Stimulated activated CD8-positive, alpha-beta memory T cell treated with anti-CD3 and anti-CD28 coated beads, Interleukin-4, amount 100 ng/mL, for 1 hour (primary cell): ENCODE measurements at places on chromosomes 1 and 21.

GRCh38 chr21:27673581-27673980 lies 706.7 kb upstream of the ADAMTS5 start:
- no peak for DNase-seq

- no peak for DNase-seq
Measured at GRCh38 chr1:97053268-97053667, 331.7 kb downstream of the PTBP2 start.

- DNase-seq: no peak
Measured at GRCh38 chr1:18652791-18653190, 22.1 kb downstream of the PAX7 start.

GRCh38 chr1:153100245-153100644 lies 5.9 kb upstream of the SPRR2E start:
- DNase-seq: no peak

- no peak for DNase-seq
Measured at GRCh38 chr21:42357307-42357706, 6.5 kb upstream of the TFF2 start.

GRCh38 chr1:110967256-110967655 lies 3.5 kb upstream of the LRIF1 start:
- no peak for DNase-seq

- DNase-seq: no peak
Measured at GRCh38 chr1:145918992-145919939, 749 bp upstream of the PEX11B start.

DNA sequence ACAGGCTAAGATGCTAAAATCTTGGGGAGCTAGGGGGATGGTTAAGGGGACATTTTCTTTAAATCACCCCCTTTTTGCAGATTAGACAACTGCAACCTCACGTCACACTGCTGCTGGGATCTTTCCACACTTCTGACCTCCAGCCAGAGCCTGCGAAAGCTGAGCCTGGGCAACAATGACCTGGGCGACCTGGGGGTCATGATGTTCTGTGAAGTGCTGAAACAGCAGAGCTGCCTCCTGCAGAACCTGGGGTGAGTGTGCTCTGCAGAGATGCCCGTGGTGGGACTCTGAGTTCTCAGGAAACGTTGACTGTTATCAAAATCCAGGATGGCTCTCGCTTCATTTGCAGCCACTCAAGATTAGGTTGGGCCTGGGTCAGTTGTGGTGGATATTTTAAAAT lies 13.3 kb downstream of the OR2B11 start:
- no peak for DNase-seq
